Suppressor macrophage (primary cell): ENCODE measurements at places on chromosomes 11 and 22.
A peak's percentile ranks its signal among the peaks of the same experiment; 100 is the strongest.

- DNase-seq: no peak
Observed at GRCh38 chr22:22614065-22614464, 30.3 kb upstream of the GGTLC2 start.

GRCh38 chr22:47374273-47374771 is 611.9 kb downstream of the TBC1D22A start:
- DNase-seq: no peak

- no peak for DNase-seq
Observed at GRCh38 chr22:49664371-49664881, 163.2 kb downstream of the BRD1 start.

GRCh38 chr11:64809781-64810241 is 540 bp downstream of the MEN1 start:
- DNase-seq: peak; percentile 22

GRCh38 chr11:104957280-104957679 is 11.1 kb downstream of the CASP4 start:
- no peak for DNase-seq

DNA sequence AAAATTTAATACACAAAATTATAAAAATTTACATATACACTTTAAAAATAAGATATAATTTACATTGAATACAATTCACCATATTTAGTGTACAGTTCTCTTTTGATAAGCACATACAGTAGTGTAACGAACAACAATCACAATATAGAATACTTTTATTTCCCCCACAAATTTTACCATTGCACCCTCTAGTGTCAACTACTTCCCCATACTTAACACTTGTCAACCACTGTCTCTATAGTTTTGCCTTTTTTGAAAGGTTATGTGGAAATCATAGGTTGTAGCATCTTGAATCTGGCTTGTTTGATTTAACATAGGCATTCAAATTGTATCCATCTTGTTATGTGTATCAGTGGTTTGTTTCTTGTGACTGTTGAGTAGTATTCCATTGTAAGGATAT is 21.3 kb upstream of the PANX1 start:
- no peak for DNase-seq

GRCh38 chr22:50656122-50657070 is 16.2 kb upstream of the SHANK3 start:
- peak; percentile 71 for DNase-seq

DNA sequence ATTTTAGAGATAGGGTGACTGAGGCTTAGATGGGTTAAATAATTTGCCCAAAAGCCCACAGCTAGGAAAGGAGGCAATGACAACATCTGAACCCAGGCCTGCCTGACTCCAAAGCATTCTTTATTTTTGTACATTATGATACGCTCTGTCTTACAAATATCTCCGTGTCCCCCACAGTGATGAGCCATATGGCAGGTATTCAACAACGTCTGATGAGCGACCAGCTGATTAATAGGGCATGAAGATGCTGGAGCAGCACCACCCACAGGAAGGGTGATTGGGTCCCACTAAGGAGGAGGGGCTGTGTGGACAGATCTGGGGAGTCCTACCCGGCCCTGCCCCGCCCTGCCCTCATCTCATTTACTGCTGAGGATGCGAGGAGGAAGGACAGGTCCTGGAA is 380.6 kb downstream of the CADM1 start:
- no peak for DNase-seq

GRCh38 chr22:20305894-20306645 is 13.8 kb downstream of the DGCR6L start:
- no peak for DNase-seq

DNA sequence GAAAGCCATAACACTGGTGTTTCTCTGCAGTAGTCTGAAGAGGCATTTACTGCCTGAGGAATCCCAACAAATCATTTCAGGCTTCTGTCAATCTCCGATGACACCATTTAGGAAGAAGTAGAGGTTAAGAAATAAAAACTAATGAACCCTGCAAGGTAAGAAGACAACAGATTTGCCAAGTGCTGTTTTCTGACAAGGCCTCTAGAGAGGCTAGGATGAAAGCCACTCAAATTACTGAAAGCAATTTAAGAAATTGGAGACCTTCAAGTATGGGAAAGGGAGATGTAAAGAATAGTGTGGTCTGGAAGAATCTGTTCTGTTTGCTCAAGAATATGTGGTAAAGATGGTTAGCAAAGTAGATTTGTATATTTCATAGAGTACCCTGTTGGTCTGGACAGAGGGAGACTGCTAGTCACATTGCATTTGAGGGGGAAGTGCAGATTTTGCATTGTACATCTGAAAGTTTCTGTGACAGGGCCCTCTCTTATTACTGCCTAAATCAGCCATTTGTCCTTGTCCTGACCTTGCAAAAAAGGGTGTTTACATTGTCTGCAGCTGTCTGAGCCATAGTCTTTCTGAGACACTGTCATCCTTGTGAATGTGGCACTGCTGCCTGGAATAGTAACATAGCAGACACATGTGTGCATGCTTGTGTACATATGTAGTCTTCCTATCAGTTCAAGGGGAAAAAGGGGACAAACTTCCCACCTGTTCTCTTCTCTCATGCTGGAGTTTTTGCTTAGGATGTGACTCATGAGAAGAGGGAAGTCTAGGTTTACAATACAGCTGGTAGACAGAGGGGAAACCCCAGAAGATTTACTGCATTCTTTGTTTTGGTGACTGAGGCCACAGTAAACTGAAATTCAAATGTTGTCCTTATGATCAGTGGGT is 640.2 kb upstream of the KIRREL3 start:
- DNase-seq: no peak

DNA sequence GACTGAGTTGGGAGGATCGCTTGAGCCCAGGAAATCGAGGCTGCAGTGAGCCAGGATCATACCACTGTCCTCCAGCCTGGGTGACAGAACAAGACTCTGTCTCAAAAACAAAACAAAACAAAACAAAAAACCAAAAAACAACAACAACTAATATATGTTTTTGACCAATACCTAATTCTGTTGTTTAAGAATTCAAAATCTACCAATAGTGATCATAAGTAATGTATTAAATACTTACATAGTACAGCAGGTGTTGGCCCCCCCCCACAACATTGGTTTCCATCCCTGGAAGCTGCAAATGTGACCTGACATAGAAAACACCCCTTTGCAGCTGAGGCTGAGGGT is 74.7 kb downstream of the KCNQ1 start:
- DNase-seq: no peak

DNA sequence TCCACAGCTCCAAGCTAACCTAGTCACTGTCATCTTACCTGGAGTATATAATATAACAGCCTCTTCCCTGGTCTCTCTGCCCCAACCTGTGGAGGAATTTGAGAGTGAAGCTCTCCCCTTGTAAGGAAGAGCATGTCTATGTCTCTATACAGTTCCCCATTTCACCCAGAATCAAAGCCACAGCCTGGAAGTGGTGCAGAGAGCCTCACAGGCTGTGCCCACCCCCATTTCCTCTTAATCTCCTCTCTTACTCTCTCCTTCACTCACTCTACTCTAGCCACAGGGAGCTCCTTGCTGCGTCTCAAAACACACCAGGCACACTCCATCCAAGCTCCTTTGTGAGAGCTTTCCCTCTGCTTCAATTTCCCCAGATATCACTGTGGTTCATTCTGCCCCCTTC is 302.5 kb upstream of the ISX start:
- no peak for DNase-seq

DNA sequence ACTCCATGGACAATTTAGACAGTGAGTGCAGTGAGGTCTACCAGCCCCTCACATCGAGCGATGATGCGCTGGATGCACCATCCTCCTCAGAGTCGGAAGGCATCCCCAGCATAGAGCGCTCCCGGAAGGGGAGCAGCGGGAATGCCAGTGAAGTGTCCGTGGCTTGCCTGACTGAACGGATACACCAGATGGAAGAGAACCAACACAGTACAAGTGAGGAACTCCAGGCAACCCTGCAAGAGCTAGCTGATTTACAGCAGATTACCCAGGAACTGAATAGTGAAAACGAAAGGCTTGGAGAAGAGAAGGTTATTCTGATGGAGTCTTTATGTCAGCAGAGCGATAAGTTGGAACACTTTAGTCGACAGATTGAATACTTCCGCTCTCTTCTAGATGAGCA is 51.4 kb downstream of the SPECC1L start:
- DNase-seq: no peak

DNA sequence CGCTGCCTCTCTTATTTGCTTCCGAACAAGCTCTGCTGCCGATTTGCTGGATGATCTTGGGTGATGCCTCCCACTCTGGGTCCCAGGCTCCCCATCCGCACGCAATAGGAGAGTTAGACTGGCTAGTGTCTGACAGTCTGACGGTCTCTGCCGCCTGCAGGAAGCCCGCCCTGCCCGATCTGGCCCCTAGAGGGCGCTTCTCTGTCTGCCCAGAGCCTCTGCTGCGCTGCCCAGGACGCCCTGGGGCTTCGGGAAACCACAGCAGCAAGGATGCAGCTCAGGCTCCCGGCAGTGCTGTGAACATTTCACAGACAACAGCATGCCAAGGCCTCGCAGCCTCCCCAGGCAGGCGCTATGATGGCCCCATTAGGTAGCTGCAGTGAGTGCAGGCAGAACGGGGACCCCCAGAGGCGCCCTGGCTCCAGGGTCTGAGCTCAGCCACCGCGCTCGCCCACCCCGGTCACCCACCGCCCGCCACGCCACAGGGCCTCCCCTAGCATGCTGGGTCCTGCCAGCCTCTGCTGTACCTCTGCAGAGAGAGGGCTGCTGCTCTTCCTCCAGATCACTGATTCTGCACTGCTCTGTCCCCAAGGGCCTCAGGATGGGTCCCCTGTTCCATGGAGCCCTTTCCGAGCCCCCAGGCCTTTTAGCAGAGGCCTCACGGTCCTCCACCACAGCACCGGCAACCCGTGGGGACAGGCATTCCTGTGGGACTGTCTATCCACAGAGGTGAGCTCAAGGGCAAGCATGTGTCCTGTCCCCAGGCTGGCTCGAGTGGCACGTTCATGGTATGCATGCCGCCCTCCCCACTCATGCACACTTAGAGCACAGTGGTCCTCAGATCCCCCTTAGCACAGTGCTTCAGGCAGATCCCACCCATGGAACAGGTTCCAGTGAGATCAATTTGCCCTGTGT is 4.3 kb upstream of the BAIAP2L2 start:
- DNase-seq: peak; percentile 85

DNA sequence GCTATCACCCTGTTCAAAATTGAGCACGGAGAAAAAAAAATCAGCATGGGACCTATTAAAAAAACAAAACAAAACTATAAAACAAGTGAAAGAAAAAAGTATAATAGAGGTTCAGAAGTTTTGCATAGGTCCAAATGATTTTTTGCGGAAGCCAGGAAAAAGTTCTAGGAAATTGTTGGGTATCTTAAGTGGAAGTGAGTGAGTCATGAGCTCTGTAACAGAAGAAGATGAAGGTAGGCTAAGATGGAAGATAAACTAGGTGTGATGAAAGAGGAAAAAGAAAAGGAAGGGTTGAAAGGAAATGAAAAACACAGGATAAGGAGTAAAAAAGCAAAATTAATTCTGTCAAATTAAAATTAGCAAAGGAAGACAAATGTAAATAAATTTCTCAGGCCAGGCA is 27.8 kb downstream of the SDHD start:
- DNase-seq: no peak
